Foreskin keratinocyte (primary cell): ENCODE measurements at places on chromosomes 13 and 19. TPM values are rescaled to one million over a fixed set of nuclear protein-coding genes. Genes with fewer than 3 reads are reported as not detected.

Gene AP2S1
- total RNA-seq = 310 and 317 TPM in 2 replicates

Gene TMEM190
- total RNA-seq = not detected in 2 replicates

Gene PTPRH
- total RNA-seq = 0.11 and 0.17 TPM in 2 replicates

Gene CPB2
- total RNA-seq = not detected in 2 replicates

Gene GAS6
- total RNA-seq = 230 and 426 TPM in 2 replicates

Gene EHD2
- total RNA-seq = 70.2 and 74.9 TPM in 2 replicates

Gene NAT14
- 20.7 and 22.4 TPM in 2 replicates for total RNA-seq

Gene ZNF738
- total RNA-seq = 6.5 TPM in 2 replicates

Gene CD209
- total RNA-seq = not detected in 2 replicates

Gene GPR4
- total RNA-seq = not detected in 2 replicates

Gene ZNF536
- not detected in 2 replicates for total RNA-seq

Gene ZNF554
- 2.3 and 2.7 TPM in 2 replicates for total RNA-seq
